Articular chondrocyte of knee joint (primary cell): ENCODE measurements at places on chromosomes 6 and 20. TPM values are rescaled to one million over a fixed set of nuclear protein-coding genes. Genes with fewer than 3 reads are reported as not detected.

Gene COL20A1
- not detected in 2 replicates for total RNA-seq

Gene CLVS2
- 0.11 and 0.13 TPM in 2 replicates for total RNA-seq

Gene NRN1
- 94.3 and 142 TPM in 2 replicates for total RNA-seq

Gene MICB
- total RNA-seq: 6.5 and 8.6 TPM in 2 replicates

Gene RSPO3
- total RNA-seq: 17.8 and 19.3 TPM in 2 replicates

Gene TP53TG5
- not detected in 2 replicates for total RNA-seq

Gene SYCP2L
- 0.13 and 0.43 TPM in 2 replicates for total RNA-seq

Gene MDFI
- total RNA-seq: 4.0 and 7.8 TPM in 2 replicates
